Activated T-cell treated with anti-CD3 and anti-CD28 coated beads, Interleukin-2, amount 50 U/mL, for 1 hour (primary cell): ENCODE measurements at places on chromosomes 16 and 17.

DNA sequence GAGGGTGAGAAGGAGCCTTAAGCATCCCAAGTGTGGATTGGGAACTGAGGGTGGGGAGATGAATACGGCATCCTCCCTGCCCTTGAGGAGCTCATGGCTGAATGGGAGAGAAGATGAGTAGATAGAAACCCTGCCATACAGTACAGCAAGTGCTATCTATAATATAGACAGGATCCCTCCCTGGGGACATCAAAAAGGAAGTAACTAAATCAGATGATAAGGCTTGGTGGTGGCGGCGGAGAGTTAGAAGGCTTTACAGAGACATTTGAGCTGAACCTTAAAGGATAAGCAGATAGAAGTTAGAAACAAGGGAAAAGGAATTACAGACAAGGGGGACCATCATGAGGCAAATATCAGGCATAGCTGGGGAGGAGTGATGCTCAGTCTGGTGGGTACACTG, 67.5 kb upstream of the TMEM132E start:
- no peak for DNase-seq

DNA sequence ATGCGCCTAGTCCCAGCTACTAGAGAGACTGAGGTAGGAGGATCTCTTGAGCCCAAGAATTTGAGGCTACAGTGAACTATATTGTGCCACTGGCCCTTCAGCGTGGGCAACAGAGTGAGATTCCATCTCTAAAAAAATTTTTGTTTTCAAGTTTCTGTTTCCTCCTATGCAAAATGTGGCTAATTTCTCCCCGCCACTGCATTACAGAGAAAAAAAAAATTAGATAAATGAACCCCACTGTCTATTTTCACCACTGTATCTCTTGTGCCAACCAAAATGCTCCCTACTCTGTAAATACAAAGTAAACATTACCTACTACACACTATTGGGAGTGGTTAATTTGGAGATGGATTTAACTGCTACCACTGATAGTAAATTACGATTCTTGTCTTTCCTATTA, 2.0 kb downstream of the MARF1 start:
- DNase-seq = no peak

DNA sequence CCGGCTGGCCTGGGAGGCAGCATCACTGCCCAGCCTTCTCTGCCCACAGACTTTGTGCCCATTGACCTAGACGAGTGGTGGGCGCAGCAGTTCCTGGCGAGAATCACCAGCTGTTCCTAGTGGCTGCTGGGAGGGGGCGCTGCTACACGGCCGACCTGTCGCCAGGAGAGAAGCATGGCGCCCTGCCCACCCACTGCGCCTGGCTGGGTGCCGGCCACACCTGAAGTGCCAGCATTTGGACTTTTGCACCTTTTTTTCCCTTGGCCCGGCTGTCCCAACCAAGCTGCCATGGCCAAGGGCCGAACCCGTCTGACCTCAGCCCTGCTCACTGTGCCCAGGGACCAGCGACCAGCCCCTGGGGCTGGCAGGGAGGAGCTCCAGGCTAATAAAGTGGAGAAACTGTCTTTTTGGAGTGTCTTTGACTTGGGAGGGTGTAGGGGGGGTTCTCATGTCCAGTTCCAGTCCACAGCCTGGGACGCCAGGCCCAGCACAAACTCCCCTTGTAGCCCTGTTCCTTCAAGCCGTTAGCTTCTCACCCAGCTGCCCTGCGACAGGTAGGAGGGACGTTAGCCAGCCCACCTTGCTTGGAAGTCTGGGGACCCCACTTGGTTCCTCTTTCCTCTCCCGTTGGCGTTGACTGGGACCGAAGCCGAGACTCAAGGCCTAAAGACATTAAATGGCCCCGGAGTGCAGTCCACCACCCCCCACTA, 939 bp upstream of the WDR90 start:
- peak; percentile 41 for DNase-seq

- DNase-seq = no peak
Measured at GRCh38 chr16:72924927-72925630, 122.8 kb downstream of the ZFHX3 start.

GRCh38 chr17:67260170-67260987, 15.4 kb upstream of the HELZ start:
- DNase-seq = no peak

GRCh38 chr17:73043686-73044581, 48.6 kb downstream of the SLC39A11 start:
- no peak for DNase-seq

GRCh38 chr16:57446531-57447185, 527 bp downstream of the CIAPIN1 start:
- DNase-seq = no peak

- DNase-seq = no peak
Measured at GRCh38 chr17:66165537-66166123, 26.3 kb downstream of the CEP112 start.

- no peak for DNase-seq
Measured at GRCh38 chr16:68848786-68849185, 5.5 kb downstream of the TANGO6 start.

- no peak for DNase-seq
Measured at GRCh38 chr16:55471448-55472097, 7.4 kb upstream of the MMP2 start.

- DNase-seq = peak; percentile 93
Measured at GRCh38 chr17:81101614-81102306, 63.5 kb upstream of the PVALEF start.

- peak; percentile 80 for DNase-seq
Measured at GRCh38 chr17:8288336-8289102, at the start of gene RANGRF. TSS of gene RANGRF (plus strand) at chr17:8288670. CDS start at chr17:8288789, 119 bp downstream.
